ENCODE measurements at places on chromosomes 3 and 15.

- DNase-seq: no peak
Measured at GRCh38 chr3:4729061-4729973, 236.2 kb downstream of the ITPR1 start.

DNA sequence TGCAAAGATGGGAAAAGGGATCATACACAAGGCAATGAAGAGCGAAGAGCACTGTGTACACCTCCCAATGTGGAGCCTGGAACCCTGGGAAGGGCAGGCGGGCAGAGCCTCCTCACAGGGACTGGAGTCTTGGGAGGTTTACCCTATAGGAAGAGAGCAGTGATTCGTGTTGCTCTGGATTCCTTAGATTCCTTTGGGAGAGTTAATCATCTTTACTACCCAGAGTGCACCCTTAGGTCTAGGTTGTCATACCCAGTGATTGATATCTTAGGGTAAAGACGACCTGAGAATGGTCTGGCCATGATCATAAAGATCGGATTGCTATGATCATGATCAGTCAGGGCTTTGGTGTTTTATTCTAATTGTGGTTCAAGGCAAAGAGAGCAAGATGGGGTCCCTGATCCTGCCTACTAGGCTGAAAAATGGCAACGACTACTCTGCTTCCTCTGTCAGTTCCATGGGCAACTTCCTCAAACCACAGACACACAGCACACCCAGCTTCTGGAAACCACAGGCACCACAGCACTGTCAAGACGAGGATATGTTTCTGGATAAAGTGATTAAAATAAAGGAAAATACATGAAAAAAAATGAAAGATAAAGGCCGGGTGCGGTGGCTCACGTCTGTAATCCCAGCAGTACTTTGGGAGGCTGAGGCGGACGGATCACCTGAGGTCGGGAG lies 20.4 kb upstream of the MAP6D1 start:
- DNase-seq: peak; percentile 71

GRCh38 chr15:96767703-96768434 lies 437.4 kb downstream of the NR2F2 start:
- no peak for DNase-seq

DNA sequence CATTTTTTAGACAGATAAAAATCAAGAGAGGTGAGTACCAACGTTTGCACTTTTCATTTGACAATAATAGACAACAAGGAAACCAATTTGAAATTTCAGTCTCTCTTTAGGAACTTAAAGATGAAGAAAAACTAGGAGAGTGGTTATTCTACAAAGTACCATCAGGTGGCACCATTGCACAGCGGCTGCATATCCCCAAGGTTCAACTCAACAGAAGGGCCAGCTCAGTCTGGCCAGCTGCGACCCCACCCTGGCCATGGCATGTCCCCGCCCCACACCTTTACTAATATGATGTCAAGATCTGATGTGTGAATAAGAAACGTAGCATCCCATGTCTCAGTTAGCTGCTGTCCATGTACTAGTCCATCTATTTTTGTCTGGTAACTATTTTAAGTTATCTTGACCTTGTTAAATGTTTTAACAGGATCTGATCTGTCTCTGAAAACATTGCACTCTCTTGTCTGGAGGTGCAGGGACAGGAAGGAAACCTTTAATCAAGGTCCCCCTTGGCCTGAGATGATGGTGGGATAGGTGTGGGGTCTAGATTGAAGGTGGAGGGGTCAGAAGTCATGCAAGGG lies 35.5 kb upstream of the CGNL1 start:
- peak; percentile 46 for DNase-seq

DNA sequence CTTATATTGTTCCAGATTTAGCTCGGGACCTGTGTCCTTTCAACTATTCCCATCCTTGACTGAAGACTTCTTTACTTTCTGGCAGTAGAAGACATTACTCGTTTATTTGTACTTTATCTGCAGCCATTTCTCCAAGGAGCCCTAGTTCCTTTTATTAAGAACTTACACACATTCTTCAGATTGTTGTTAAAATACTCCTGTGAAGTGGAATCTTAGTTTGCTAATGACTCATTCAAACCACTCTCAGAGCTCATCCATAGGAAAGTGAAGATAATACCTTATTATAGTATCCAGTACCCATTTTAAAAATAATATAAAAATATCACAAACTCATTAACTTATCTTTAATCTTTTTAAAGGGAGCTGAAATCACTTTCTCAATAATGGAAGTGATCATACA lies 63.5 kb downstream of the C3orf70 start:
- no peak for DNase-seq

DNA sequence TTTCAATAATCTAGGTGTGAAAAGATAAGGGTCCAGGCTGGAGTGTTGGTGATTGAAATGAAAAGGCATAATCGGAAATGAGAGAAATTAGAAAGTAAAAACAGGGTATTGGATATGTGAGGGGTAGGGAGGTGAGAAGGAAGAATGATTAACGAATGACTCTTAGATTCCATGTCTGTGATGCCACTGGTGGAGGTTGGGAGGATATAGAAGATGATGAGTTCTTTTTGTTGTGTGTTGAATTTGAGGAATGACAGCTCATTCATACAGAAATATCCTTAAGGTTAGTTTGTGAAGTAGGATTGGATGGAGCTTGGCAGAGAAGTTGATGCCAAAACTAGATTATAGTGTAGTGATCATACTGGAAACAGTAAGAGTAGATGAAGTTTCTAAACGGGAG lies 72.2 kb upstream of the CCNL1 start:
- DNase-seq: no peak

- peak; percentile 96 for DNase-seq
Measured at GRCh38 chr15:70324001-70324974, 226.6 kb upstream of the TLE3 start.

- DNase-seq: no peak
Measured at GRCh38 chr3:36695769-36696137, 68.6 kb downstream of the DCLK3 start.

DNA sequence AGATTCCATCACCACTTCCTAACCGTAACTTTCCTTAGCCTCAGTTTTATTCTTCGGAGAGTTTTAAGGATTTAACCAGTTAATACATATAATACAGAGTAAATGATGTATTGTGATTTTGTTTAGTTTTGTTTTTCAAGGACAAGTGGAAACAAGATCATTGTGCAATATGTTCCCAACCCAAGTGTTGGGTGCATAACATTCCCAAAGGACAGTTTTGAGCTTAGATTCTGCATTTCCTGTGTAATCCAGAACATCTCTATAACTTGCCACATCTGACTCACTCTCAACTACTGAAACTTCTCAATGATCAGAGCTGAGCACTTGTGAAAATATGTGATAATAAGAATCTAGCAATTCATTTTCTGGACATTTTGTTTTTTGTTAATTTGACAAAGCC lies 466.1 kb upstream of the PPP2R3A start:
- DNase-seq: no peak

GRCh38 chr3:73060302-73060723 lies 1.1 kb upstream of the EBLN2 start:
- DNase-seq: no peak

DNA sequence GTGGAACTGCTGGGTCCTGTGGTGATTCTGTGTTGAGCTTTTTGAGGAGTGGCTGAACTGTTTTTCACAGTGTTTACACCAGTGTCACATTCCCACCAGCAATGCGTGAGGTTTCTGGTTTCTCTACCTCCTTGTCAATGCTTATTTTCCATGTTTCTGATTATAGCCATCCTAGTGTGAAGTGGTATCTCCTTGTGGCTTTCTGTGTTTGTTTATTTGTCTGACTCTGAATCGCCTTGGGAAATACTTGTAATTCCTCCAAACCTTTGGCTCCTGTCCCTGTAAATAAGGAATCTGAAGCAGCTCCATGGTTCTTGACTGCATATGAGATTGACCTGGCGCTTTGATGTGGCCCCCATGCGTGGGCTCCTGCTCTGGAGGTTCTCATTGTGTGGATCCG lies 20.6 kb downstream of the FAN1 start:
- DNase-seq: no peak

GRCh38 chr15:30943654-30944335 lies 40.1 kb downstream of the FAN1 start:
- no peak for DNase-seq

DNA sequence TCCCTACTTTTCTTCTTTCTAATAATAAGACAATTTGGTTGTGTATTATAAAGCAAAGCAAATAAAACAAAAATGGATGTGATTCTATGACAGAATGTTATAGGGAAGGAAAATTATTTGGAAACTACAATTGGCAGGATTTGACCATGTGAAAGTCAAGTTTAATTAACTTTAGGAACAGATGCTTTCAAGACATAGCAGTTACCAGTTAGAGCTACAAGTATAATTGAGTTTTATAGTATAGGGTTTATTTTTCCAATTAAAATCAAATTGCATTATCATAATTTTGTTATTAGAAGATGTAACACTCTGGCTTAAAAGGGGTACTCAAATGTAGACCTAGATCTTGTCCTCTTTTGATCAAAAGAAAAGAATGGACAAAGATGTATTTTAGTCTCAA lies 110.9 kb downstream of the ROBO2 start:
- DNase-seq: no peak

DNA sequence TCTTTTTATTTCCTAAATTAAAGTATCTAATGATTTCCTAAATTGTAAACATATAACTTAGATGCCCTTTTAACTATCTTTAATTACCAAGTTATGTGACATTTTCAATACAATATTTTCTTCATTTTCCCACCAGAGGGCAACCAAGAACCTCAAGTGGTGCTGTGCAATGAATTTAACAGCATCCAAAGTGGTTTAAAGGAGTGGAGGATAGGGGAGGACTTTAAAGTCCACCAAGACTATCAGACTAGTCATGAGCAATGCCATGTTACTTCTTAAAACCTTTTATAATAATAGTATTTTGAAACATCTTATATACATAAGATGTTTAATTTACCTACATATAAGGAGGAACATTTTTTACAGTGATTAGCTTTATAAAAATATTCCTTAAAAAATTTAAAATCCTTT lies 74.4 kb downstream of the DLG1 start:
- peak; percentile 14 for DNase-seq

- DNase-seq: no peak
Measured at GRCh38 chr15:42158941-42159340, 2.5 kb upstream of the PLA2G4F start.

DNA sequence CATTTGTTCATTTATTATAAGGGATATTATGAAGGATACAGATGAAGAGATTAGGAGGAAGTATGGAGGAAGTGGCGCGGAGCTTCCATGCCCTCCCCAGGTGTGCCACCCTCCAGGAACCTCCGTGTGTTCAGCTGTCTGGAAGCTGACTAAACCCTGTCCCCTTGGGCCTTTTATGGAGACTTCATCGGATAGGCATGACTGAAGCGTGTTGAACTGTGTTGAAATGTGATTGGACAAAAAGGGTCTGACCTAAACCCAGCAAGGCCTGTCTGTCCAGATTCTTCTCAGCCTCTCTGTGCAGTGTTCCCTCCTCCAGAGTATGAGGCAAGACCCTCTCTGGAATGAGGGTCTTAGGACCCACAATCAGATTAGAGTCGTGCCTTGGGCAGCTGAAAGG lies 31.7 kb downstream of the HACD3 start:
- no peak for DNase-seq

DNA sequence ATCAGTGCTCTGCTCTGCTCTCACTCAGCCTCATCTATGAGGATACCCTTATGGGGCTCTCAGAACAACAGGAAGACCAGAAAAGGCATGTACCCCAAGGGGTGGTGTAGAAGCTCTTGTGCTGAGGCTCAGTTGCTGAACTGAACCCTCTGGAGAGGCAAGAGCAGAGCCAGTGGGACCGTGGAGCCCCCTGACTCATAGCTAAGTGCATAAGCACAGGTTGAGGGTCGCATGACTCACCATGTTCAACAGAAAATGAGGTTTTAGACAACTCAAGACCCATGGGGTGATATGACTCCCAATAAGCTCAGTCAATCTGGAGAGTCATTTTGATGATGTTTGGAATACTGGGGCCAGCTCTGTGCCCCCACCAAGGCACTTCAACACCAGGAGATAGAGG lies 37.3 kb downstream of the CRYGS start:
- no peak for DNase-seq

GRCh38 chr3:146472611-146473010 lies 3.2 kb upstream of the PLSCR2 start:
- DNase-seq: no peak

GRCh38 chr3:146115619-146116018 lies 45.4 kb downstream of the PLOD2 start:
- DNase-seq: no peak

- DNase-seq: peak; percentile 43
Measured at GRCh38 chr3:81339040-81339845, 422.2 kb downstream of the GBE1 start.

GRCh38 chr3:52063026-52063723 lies 6.8 kb upstream of the DUSP7 start:
- DNase-seq: no peak

DNA sequence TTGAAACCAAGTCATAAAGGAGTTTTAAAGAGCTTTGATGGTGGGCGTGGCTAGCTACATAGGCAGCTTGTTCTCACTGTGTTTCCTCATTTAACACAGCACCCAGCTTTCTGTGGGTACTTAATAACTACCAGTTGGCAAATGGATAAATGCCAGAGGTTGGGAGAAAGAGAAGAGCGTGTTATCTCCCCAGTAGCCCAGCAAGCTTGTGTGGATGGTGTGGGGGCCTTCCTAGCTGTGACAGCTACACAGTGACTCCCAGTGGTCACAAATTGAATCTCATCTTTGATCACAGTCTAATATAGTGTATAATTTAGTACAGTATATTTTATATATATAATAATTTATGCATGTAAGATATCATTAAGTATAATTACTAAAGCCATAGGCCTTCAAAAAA lies 984.1 kb downstream of the EPHA3 start:
- DNase-seq: peak; percentile 17

DNA sequence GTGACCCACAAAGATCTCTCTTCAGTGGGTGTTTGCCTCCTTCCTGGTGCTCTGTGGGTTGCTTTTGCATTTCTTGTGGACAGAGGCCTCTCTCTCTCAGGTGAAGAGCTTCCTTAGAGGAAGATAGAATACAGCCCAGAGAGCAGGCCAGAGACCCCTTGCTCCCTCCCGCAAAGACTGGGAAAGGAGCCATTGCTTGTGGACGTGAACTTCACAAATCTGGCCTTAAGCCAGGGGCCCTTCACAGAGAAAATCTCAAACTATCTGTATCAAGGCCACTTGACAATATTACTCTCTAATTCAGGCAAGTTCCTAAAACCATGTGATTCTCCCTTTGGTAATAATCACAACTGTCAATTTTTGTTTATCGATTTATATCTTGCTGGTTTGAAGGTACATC lies 30.4 kb upstream of the CLK3 start:
- DNase-seq: no peak

- DNase-seq: no peak
Measured at GRCh38 chr15:73849641-73850040, 23.7 kb upstream of the TBC1D21 start.

- DNase-seq: no peak
Measured at GRCh38 chr3:101519685-101520365, 6.8 kb upstream of the SENP7 start.

GRCh38 chr15:37516621-37517020 lies 416.3 kb upstream of the MEIS2 start:
- DNase-seq: no peak

Measured in PC-9 (cell line).